ENCODE measurements at places on chromosomes 13 and 19. TPM values are rescaled to one million over a fixed set of nuclear protein-coding genes. Genes with fewer than 3 reads are reported as not detected.

GRCh38 chr13:40581277-40581579 lies 85.2 kb downstream of the FOXO1 start:
- no peak overlapping the region for H3K4me3 ChIP-seq
- no peak overlapping the region for H3K27ac ChIP-seq
- H3K27me3 ChIP-seq: no peaks in the 10 kb centered on the region

KLK12 gene
- not detected for total RNA-seq

EFNB2 gene
- total RNA-seq: 0.14 TPM

KLK1 gene
- total RNA-seq: 1.4 TPM

DNA sequence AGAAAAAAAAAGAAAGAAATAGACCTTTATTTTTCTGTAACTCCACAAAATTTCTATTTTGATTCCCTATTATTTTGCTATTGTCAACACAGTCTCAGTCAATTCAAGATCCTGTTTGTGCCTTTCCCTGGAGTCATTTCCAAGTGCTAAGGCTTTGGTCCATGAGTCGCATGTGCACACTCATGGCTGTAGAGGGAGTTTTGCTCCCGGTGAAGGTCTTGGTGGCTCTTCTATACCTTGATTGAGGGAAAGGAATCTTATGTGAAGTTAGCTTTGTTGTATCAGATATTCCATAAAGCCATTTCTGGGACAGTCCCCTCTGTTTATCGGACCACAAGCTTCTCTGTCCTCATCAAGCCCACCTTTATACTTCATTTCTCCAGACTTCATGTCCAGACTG lies 58.7 kb upstream of the ALOX5AP start:
- peaks cover 14% of the 10 kb centered on the region for H3K4me1 ChIP-seq
- no peak overlapping the region for H3K27ac ChIP-seq
- no peak for DNase-seq
- H3K4me3 ChIP-seq: no peak overlapping the region
- peaks cover 22% of the 10 kb centered on the region for H3K27me3 ChIP-seq

APOC4 gene
- total RNA-seq: not detected

- peak; percentile 59 for DNase-seq
- peaks cover 5% of the 10 kb centered on the region for H3K36me3 ChIP-seq
- H3K4me3 ChIP-seq: peak overlapping the region; percentile 60
- peaks cover 47% of the 10 kb centered on the region for H3K4me1 ChIP-seq
- H3K27me3 ChIP-seq: no peaks in the 10 kb centered on the region
Measured at GRCh38 chr19:13978351-13979243, 26.3 kb downstream of the DCAF15 start.

FLT3LG gene
- total RNA-seq: 250 TPM

PMIS2 gene
- not detected for total RNA-seq

NLRP8 gene
- not detected for total RNA-seq

DNA sequence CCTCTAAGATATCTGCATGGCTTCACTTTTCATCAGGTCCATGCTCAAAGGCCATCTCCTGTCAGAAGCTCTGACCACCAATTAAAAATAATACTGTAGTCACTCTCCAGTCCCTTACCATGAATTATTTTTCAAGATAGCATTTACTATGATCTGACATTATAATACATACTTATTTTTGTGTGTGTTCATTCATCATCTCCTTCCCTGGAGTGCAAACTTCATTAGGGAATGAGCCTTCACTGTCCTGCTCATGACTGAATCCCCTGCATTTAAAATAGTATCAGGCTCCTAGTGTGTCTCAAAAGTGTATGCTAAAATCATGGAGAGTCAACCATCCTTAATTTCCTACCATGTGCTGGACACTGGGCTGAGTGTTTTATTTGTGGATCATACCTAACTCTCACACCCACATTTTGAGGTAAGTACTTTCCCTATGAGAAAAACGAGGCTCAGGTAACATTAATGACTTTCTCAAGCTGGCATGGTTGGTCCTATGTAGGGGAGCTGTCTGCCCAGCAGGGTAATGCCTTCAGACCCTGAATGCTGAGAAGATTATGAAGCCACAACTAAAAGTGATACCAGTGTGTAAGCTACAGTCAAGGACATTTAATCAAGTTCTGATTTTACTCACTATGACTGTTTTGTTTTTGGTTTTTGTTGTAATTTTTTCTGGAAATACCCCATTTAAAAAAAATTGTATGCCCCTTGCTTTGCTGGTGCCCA lies 16.3 kb downstream of the PLA2G4C start:
- peaks cover 2% of the 10 kb centered on the region for H3K27me3 ChIP-seq
- no peaks in the 10 kb centered on the region for H3K36me3 ChIP-seq
- no peak overlapping the region for H3K27ac ChIP-seq
- no peak for DNase-seq

NLRP5 gene
- total RNA-seq: not detected

- DNase-seq: peak; percentile 65
- peaks cover 8% of the 10 kb centered on the region for H3K36me3 ChIP-seq
- H3K27me3 ChIP-seq: peaks cover 25% of the 10 kb centered on the region
- H3K4me3 ChIP-seq: no peak overlapping the region
- peaks cover 5% of the 10 kb centered on the region for H3K4me1 ChIP-seq
Measured at GRCh38 chr19:55454787-55455243, 6.6 kb downstream of the ISOC2 start.

GRCh38 chr19:4144666-4145249 lies 8.7 kb upstream of the CREB3L3 start:
- peaks cover 22% of the 10 kb centered on the region for H3K27me3 ChIP-seq
- DNase-seq: no peak
- H3K27ac ChIP-seq: no peak overlapping the region
- H3K4me1 ChIP-seq: peaks cover 5% of the 10 kb centered on the region

CEBPA gene
- 1.6 TPM for total RNA-seq

GRCh38 chr19:18294467-18294864 lies 13.0 kb upstream of the JUND start:
- peaks cover 55% of the 10 kb centered on the region for H3K4me1 ChIP-seq
- H3K27me3 ChIP-seq: no peaks in the 10 kb centered on the region
- peak overlapping the region; percentile 91 for H3K27ac ChIP-seq
- peak; percentile 81 for DNase-seq
- H3K36me3 ChIP-seq: peaks cover 21% of the 10 kb centered on the region
- H3K4me3 ChIP-seq: peak overlapping the region; percentile 43

GRCh38 chr13:27569405-27569804 lies 50.9 kb downstream of the LNX2 start:
- H3K4me1 ChIP-seq: peaks cover 19% of the 10 kb centered on the region
- no peak overlapping the region for H3K27ac ChIP-seq
- no peak for DNase-seq
- no peak overlapping the region for H3K4me3 ChIP-seq

GRCh38 chr19:52670046-52670445 lies 31.9 kb upstream of the ZNF83 start:
- H3K27ac ChIP-seq: no peak overlapping the region
- H3K4me3 ChIP-seq: no peak overlapping the region
- peaks cover 7% of the 10 kb centered on the region for H3K4me1 ChIP-seq
- H3K27me3 ChIP-seq: no peaks in the 10 kb centered on the region
- peaks cover 83% of the 10 kb centered on the region for H3K36me3 ChIP-seq
- DNase-seq: no peak

DNA sequence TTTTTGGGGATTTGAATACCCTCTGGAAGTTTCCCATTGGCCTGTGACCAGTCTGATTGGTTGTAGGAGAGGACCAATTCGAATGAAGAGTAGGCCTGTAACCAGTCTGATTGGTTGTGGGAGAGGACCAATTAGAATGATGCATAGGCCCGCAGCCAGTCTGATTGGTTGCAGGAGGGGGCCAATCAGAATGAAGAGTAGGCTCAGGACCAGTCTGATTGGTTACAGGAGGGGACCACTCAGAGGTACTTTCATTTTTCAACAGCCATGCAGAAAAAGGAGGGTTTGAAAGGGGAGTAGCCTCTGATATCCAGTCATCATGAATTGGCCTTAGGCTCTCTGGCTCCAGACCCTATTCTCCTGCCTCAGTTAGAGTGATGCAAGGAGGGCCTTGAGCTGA lies 30.4 kb upstream of the SLC1A5 start:
- no peaks in the 10 kb centered on the region for H3K36me3 ChIP-seq
- no peak for DNase-seq
- H3K4me3 ChIP-seq: no peak overlapping the region
- H3K27ac ChIP-seq: no peak overlapping the region
- H3K27me3 ChIP-seq: no peaks in the 10 kb centered on the region
- H3K4me1 ChIP-seq: peaks cover 24% of the 10 kb centered on the region

DNA sequence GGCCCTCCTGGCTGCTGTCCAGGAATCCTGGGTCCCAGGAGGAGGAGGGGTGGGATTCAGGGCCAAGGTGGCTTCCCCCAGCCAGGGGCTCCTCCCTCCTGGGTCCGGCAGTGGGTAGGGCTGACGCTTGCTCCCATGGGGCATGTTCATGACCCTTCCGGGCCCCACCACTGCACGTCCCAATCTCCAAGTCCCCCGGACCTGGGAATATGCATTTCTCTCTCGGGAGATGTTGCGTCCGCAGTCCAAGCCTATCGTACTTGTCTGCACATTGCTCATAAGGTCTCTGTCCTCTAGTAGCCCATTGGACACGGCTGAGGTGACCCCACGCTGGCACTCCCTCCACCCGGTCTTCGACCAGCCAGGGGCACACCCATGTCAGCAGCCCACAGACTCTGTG lies 192.3 kb downstream of the TEX29 start:
- no peak overlapping the region for H3K27ac ChIP-seq
- no peaks in the 10 kb centered on the region for H3K4me1 ChIP-seq
- no peaks in the 10 kb centered on the region for H3K27me3 ChIP-seq
- no peak for DNase-seq
- no peak overlapping the region for H3K4me3 ChIP-seq

DNA sequence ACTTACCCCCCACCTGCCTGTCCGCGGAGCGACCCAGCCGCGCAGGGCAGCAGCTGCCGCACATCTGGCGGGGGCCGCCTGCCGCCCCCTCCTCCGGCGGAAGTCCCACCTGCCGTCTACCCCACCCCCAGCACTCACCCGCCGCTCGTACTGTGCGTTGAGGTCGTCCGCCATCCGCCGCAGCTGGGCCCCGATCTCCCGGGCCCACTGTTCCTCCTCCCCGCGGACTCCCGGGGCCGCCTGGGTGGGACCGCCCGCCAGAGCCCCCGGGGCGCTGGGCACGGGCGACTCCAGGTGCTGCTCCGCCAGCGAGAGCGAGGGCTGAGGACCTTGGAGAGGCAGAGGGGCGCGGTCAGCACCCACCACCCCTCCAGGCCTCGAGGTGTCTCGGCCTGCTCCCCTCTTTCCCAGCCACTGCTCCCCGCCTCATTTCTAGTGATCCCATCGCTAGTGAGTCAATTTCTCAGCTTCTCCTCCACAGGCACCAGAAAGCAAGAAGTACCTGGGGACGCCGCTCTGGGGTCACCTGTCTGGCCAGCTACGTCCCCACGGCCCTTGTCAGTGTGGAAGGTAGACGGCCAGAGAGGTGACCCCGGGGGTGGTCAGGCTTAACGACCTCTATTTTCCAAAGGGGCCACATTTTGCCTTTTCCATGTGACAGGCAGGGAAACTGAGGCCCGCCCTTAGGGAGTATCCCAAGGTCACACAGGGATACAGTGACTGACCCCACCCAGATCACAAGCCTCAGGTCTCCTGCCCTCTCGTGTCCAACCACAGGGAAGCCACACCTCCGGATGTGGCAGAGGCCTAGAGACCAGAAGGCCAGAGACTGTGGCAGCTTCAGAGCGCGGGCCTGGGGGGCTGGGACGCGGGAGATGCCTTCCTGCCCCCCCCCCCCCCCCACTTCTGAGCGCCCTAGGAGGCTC lies 4.3 kb downstream of the BBC3 start:
- peak overlapping the region; percentile 89 for H3K27ac ChIP-seq
- H3K27me3 ChIP-seq: no peaks in the 10 kb centered on the region
- H3K36me3 ChIP-seq: peaks cover 12% of the 10 kb centered on the region
- DNase-seq: peak; percentile 82
- peaks cover 12% of the 10 kb centered on the region for H3K4me1 ChIP-seq

DNA sequence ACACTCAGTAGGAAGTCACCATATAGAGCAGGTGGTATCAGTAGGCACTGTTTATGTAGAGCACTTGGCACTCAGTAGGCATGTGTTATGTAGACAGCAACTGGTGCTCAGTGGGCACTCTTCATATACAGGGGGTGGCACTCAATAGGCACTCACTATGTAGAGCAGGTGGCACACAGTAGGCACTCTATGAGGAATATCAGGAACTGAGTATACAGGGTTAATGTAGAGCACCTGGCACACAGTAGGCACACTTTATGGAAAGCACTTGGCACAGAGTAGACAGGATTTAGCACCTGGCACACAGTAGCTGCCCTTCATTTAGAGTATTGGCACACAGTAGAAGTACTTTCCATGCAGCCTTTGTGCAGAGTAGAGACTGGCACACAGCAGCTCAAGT lies 1.1 kb upstream of the CYP4F3 start:
- no peak overlapping the region for H3K4me3 ChIP-seq
- no peaks in the 10 kb centered on the region for H3K36me3 ChIP-seq
- H3K4me1 ChIP-seq: peaks cover 3% of the 10 kb centered on the region
- no peak overlapping the region for H3K27ac ChIP-seq

DNA sequence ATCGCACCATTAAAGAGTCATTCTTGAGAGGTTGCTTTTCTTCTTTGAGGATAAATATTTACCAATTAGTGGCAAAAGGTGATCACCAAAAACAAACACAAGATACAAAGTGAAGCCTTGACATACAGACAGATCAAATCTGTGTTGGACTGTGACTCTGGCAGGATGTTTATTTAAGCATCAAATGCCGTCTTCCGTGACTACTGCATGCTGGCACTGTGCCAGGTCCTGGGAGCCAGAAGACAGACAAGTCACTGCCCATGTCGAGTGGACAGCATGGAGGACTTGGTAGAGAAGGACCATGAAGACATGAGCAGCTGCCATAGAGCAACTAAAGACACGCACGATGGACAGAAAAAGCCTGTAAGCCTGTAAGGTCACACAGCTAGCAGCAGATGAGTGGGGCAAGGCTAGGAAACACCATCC lies 92.8 kb upstream of the FARP1 start:
- no peak overlapping the region for H3K27ac ChIP-seq
- DNase-seq: no peak
- H3K4me3 ChIP-seq: no peak overlapping the region
- no peaks in the 10 kb centered on the region for H3K36me3 ChIP-seq

CAMSAP3 gene
- 0.40 TPM for total RNA-seq

PLIN5 gene
- total RNA-seq: 1.1 TPM

GRCh38 chr19:5935473-5936291 lies 21.6 kb downstream of the CAPS start:
- no peaks in the 10 kb centered on the region for H3K27me3 ChIP-seq
- H3K36me3 ChIP-seq: peaks cover 7% of the 10 kb centered on the region
- no peak for DNase-seq
- H3K27ac ChIP-seq: no peak overlapping the region
- H3K4me1 ChIP-seq: no peaks in the 10 kb centered on the region

All from activated naive CD8-positive, alpha-beta T cell treated with anti-CD3 and anti-CD28 coated beads, Interleukin-2, amount 10 ng/mL, durations not matched to agents 7 days and 5 days (primary cell).